Lung microvascular endothelial cell (primary cell): ENCODE measurements at places on chromosomes 11 and 22.

DNA sequence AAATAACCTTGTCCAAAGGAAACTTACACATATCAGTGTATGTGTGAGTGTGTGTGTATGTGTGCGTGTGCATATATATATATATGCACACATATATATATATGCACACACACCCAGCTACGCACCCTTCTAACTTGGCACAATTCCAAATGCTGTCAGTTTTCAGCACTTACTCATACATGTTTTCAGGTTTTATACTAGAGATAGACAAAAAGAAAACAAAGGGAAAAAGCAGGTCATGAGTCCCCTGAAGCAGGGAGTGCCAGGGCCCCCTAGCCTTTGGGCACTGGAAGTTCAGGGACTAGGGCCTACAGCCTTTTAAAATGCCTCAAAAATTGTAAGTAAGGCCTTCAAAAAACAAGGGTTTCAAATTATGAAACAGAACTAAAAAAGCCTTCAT lies 265.4 kb downstream of the CADM1 start:
- no peak for DNase-seq

- peak; percentile 55 for DNase-seq
These were observed 29.9 kb downstream of the LRFN4 start for GRCh38 chr11:66886671-66887221.

DNA sequence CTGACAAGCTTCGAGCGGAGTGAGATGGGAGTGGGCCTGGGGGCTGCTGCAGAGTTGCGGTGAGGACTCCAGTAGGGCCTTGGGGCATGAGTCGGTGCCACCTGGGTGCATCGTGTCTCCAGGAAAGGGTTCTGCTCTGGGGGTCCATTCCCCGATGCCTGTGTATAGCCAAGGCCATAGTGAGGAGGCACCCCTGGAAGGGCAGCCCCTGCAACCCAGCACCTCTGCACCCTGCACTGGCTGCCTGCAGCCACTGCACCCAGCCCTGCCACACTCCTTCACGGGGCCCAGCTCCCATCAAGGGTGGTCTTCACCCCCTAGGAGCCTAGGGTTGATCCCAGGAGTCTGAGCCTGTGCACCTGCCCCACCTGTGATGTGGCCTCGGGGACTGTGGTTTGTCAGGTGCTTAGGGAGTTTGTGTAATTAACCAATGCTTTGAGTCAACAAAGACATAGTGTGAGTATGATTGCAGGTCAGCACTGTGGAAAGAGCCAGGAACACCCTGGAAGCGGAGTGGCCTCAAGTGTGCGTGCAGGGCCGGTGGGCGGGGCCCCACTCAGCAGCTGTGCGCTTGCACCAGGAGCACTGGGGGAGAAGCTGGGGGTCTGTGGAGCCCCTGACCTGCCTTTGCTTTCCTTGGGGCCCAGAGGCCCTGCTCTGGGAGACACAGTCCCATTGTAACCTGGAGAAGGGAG lies 1299.3 kb downstream of the BRD1 start:
- DNase-seq, result no peak

DNA sequence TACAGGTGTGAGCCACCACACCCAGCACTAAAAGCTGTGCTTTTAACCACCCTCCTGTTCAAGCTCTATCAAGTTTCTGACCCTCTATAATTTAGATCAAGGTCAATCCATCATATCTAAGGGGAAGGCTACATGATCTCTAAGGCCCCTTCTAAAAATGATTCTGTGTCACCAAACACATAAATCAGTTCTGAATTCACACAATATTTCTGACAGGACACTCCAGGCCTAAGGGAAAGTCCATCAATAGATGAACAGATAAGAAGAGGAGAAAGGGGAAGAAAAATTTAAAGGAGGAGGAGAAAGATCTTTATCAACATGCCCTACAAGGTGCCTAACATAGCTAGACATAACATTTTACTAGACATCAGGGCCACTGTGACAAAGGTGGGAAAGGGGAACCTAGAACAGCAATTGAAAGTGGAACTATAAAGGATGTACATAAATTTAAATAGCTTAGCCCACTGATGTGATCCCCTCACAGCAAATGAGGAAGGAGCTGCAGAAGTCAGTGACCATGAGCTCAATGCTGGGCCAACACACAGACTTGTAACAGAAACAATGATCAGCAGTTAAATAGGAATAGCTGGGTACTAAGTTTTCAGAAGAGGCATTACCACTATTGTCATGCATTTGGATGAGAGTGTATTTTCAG lies 4.7 kb downstream of the PRCP start:
- DNase-seq, result no peak

GRCh38 chr11:26931248-26931631 lies 62.7 kb upstream of the FIBIN start:
- DNase-seq, result no peak
